ENCODE measurements at places on chromosomes 11 and 22. TPM values are rescaled to one million over a fixed set of nuclear protein-coding genes. Genes with fewer than 3 reads are reported as not detected.

The FGF4 gene
- total RNA-seq, result not detected

The RAB39A gene
- 0.59 TPM for total RNA-seq

The RTN4R gene
- total RNA-seq, result 1.4 TPM

The RRAS2 gene
- 76.1 TPM for total RNA-seq
